ENCODE measurements at places on chromosomes 6 and 20.
A peak's percentile ranks its signal among the peaks of the same experiment; 100 is the strongest.

DNA sequence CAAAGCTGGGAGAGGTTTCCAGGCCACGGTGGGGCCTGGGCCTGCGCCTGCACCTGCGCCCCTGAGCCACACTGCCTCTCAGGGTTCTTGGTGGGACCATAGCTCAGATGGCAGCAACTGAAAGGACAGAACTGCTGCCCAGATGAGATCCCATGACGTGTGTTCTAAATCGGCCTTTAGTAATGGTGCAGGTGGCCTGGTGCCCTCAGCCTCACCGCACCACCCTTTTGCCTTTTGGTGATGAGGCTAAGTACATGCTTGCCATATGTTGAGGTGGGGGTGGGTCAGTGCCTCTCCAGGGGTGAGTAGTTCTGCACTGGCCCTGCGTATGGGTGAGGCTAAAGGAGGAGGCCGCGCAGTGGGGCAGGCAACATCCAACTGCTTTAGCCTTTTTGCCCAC is 7.4 kb downstream of the PSMG4 start:
- no peak for DNase-seq

GRCh38 chr6:135185483-135185882 is 4.4 kb downstream of the MYB start:
- no peak for DNase-seq

DNA sequence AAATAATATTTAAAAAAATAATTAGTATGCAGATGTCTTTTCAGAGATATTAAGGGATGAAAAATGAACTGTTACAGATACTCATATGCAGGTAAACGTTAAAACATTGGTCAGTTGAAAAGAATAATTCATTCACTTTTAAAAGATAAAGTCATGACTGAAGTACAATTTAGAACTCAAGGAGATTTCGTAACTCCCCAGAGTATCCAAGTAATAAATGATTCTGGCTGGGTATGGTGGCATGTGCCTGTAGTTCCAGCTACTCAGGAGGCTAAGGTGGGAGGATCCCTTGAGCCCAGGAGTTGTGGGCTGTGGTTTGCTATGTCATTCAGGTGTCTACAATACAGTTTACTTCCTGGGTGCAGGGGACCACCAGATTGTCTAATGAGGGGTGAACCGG is 122.3 kb upstream of the TMEM181 start:
- no peak for DNase-seq

GRCh38 chr6:24891004-24891403 is 44.8 kb downstream of the RIPOR2 start:
- no peak for DNase-seq

DNA sequence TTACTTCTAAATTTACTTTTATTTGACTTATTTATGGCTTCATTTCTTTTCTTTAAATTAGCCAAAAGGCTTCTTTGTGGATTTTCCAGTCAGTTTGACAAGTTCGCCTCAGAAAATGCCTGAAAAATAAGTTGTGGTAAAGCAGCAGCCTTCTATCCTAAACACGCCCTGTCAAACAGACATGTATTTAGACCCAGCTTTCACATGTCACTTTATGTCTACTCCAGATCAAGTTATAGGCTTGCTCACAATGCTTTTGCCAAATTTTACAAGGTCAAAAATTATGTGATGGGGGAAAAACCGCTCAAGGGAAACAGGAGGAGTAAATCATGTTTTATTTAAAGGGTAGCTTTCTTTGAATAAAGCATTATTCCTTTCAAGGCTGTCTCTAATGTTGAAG is 615.0 kb downstream of the HDGFL1 start:
- no peak for DNase-seq

DNA sequence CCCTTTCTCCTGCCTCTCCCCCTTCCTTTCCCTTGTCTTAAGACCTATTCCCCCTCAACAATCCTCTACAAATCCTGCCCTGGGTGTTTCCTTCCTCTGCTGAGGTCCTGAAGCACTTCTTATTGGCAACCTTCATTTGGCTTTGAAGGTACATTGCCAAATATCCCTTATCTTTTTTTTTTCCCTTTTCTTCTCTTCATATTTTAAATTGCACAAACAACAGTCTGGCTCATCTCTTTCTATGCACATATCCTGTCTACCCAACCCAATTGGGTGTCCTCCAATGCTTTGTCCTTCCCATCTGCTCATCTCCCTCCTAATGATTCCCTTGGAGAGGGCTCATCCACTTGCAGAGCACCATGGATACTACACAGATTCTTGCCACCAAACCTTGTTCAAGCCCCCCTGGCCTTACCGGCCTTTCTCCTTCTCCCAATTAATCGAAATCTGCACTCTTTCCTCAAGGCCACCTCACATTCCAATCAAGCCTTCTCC is 537.9 kb upstream of the JARID2 start:
- DNase-seq: no peak

GRCh38 chr6:147508866-147509608 is 547 bp downstream of the SAMD5 start:
- peak; percentile 58 for DNase-seq

- DNase-seq: no peak
Observed at GRCh38 chr6:45483021-45483420, 105.3 kb upstream of the SUPT3H start.

GRCh38 chr20:32831982-32832381 is 12.2 kb downstream of the MAPRE1 start:
- DNase-seq: no peak

DNA sequence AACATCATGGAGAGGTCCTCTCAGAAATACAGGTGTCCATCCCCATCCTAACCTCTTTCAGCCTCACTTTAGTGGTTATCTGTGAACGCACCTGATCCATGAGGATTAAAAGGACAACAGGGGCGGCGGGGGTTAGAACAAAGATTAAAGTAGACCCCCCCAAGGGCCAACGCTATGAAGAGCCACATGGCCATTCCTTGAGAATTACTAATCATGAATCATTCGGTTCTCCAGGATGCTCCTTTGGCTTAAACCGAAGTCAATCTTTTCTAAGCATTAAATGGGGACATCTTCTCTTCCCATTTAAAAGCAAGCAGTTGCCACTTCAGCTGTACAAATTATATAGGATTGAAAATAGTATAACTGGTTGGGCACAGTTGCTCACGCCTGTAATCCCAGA is 212.4 kb downstream of the GMPR start:
- no peak for DNase-seq

GRCh38 chr6:106334646-106335448 is 9.3 kb upstream of the ATG5 start:
- peak; percentile 86 for DNase-seq

DNA sequence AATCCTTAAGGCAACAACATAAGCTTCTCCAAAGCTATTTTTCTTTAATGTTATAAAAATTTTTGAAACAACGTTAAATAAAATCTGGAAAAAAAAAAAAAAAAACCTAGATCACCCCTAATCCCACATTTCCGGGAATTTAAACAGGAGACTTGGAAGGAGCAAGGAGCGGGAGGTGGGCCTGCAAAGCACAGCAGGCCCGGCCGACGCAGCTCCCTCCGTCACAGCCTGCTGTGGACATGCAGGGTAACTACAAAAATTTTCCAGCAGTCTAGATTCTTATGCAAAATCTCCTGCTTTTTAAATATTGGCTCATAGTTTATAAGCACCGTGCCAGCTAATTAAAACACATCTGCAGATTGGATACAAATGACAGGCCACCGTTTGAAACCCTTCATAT is 23.5 kb downstream of the FOXF2 start:
- no peak for DNase-seq

- no peak for DNase-seq
Observed at GRCh38 chr6:41778895-41779294, 805 bp downstream of the FRS3 start.

DNA sequence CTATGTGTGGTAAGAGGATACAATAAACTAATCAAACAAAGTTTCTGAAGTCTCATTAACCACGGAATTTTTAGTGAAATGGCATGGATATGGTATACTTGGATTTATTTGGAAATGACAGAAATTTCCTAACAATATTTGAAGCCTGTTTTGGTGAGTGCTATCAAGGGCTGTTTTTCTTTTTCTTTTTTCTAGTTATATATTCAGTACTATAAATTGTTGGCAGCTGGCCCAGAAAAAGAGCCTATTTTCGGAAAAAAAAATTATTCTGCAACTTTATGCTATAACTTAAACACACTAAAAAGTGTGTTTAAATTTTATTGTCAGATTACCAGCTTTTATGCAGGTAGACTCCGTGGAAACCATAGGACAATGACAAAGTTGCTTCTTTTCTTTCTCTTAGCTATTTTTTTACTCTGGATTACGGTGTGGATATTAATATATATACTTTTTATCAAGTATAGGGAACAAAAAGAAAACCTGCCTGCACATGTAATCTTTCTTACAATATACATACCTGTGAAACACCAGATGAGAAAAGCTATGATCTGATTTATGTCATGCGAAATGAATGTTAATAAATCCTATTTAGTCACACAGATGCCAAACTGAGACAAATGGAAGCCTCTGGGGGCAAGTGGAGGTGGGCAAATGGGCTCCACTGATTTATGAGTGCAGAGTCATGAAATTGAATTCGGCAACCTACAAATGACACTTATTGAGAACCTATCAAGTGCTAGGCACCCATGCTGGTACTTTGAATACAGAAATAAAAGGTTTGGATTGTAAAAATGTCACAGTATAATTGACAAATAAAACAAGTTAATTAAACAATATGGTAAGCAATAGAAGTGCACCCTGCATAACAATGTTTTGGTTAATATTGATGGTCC is 919.5 kb upstream of the FLRT3 start:
- DNase-seq: no peak

DNA sequence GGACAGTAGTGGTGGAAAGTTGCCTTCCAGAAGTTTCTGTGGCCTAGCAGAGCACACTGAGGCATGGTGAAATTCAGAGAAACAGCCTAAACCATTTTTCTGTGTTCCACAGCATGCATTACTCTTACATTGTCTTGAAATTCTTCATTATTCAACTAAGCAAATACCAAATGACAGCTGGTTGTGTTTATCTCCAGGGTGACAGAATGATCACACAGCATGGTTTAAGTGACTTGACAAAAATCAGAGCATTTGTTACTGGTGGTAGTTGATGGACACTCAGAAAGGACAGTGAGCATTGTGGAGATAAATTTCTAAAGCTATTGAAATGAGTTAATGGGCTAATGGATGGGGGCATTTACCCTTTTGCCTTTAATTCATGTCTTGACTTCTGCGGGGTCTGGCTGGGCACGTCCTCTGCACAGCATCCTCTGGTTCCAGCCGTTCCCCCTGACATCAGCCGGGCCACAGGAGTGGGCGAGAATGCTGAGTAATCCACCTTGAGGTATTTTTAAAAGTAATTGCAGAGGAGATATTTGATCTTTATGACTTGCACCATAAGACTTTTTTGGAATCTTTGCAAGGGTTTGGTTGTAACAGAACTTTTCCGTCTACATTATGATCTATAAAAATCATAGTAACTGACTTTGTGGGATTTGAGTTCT is 78.9 kb upstream of the SCP2D1 start:
- no peak for DNase-seq

- peak; percentile 50 for DNase-seq
Observed at GRCh38 chr6:125791151-125791819, 525 bp downstream of the NCOA7 start.

DNA sequence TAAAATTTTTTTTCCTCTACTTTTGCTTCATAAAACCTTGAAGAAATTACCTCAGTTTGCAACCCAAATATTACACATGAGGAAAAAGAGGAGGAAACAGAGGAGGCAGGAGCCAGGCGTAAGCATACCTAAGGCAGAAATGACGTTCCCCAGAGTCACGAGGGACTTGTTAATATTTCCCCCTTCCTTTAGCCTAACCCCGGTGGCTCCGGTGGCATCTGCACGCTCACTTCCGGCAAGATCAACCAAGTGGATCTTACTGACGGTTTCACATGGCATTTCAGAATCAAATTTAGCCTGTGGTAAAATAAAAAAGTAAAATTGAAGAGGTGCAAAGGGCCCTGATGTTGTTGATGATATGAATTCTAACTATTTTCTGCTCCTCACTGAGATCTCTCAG is 67.4 kb downstream of the KIF16B start:
- DNase-seq: no peak

- DNase-seq: no peak
Observed at GRCh38 chr20:26243731-26244130, 547.1 kb upstream of the ZNF337 start.

- no peak for DNase-seq
Observed at GRCh38 chr6:27770724-27771123, 141.5 kb downstream of the OR2B2 start.

DNA sequence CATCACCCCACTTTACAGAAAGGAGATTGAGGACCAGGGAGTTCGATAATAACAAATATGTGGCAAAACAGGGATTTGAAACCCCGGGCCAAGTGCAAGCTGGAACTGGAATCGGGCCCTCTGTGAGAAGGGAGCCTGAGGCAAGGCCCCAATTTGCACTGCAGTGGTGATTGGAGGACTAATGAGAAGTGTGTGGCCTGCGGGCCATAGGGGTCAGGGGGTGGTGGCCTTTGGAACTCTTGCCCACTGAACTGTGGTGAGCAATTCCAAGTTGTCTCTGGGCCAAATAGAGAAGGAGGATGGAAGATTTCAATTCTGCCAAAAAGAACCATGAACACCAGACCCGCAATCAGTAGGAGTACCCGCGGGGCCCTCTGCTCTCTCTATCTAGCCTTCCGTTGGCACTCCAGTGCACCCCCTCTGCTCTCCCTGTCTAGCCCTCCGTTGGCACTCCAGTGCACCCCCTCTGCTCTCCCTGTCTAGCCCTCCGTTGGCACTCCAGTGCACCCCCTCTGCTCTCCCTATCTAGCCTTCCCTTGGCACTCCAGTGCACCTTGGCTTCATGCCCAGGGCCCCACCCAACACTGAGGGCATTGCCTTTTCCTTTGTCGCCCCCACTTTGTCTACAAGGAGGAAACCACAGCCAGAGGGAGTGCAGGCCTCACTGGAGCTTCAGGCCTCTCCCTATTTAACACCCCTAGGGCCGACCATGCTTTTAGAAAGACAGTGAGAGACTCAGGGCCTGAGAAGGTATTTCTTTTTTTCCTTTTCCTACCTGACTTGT is 6.0 kb upstream of the PTPRA start:
- DNase-seq: no peak

DNA sequence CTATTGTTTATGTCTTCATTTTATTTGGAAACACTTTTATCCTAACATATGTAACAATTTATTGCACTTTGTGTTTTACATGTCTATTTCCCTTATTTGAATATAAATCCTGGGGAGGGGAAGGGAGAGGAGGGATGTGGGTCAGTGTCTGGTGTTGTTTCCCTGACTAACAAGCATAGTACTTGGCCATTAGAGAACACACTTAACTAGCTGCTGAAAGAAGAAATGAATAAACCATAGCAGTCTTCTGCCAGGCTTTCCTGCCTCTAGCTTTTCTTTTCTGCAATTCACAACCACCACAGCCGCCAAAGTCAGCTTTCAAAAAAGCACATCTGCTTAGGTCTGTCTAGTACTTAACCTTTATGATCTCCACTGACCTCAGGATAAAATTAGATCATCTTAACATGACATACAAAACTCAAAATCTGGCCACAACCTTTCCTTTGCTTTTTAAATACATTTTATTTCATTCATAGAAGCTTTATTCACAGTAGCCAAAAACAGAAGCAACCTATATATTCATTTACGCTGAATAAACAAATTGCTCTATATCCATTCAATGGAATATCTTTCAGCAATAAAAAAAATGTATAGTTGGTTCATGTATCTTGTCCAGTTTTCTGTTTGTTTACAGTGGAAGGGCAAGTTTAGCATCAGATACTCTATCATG is 16.3 kb downstream of the PDSS2 start:
- DNase-seq: no peak

All from NCI-H774 (cell line).